ENCODE measurements at places on chromosomes 3 and 15.

- DNase-seq = no peak
Observed at GRCh38 chr3:171996178-171996817, 43.1 kb upstream of the FNDC3B start.

DNA sequence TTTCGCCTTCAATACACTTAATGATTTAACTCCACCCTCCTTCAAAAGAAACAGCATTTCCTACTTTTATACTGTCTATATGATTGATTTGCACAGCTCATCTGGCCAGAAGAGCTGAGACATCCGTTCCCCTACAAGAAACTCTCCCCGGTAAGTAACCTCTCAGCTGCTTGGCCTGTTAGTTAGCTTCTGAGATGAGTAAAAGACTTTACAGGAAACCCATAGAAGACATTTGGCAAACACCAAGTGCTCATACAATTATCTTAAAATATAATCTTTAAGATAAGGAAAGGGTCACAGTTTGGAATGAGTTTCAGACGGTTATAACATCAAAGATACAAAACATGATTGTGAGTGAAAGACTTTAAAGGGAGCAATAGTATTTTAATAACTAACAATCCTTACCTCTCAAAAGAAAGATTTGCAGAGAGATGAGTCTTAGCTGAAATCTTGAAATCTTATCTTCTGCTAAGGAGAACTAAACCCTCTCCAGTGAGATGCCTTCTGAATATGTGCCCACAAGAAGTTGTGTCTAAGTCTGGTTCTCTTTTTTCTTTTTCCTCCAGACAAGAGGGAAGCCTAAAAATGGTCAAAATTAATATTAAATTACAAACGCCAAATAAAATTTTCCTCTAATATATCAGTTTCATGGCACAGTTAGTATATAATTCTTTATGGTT is at the start of gene CCR5:
CCR5 (plus strand) TSS at position 108 of the 680 bp plus-strand sequence. CDS start 1,957 bp downstream, outside the sequence.
- DNase-seq = peak; percentile 91

- DNase-seq = no peak
Observed at GRCh38 chr3:158167737-158168557, 58.1 kb downstream of the RSRC1 start.

GRCh38 chr3:136149667-136150066 is 46.5 kb downstream of the MSL2 start:
- DNase-seq = no peak

DNA sequence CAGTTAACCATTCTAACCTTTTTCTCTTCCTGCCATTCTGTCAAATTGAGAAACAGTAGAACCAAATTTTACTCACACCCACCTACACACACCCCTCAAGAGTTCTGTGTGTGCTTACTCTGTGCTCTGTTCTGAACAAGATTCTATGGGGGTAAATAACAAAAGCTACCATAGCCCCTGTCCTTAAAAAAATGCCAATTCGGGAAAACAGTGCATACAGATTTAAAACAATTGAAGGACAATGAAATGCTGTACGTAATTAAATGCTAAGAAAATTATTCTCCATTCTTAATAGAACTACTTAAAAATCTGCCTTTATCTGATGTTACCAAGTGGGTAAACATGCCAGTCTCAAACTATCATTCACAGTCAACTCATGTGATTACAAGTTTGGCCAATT is 1107.5 kb downstream of the TUSC7 start:
- no peak for DNase-seq

- DNase-seq = no peak
Observed at GRCh38 chr3:127445581-127446343, 144.8 kb downstream of the TPRA1 start.

DNA sequence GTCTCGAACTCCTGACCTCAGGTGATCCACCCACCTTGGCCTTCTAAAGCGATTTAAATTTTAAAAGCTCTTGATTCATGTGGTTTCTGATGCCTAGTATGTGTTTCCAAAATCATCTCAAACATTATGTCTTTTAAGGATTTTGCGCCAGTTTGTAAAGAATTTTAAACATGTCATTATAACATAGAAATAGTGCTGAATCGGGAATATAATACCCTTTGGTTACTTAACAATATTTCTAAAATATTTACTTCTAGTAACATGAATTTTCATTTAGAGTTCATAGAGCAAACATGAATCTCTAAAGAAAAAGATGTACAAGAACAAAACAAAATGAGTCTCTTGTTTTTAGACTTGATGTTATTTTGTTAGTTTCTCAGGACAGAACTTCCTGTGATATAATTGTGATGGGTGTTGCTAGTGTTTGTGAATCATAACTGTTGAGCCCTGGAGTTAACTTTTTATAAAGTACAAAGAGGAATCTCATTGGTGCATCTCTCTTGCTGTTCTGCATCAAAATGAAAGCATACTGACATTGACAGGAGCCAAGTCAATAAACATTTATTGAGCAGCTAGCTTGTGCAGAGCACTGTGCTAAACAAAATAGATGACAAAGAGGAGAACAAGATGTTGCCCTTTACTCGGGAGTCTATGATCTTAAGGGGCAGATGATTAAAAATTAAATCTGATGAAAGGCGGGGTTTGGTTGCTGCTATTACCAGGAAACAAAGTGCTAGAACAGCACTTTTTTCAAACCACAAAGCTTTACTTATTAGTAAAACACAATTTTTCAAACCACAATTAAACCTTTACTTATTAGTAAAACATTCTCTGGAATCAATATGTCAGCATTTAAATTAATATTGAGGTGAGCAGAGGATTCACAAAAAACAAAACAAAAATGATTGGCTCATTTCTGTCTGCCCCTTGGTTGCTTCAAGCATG is 73.4 kb downstream of the MME start:
- no peak for DNase-seq

GRCh38 chr15:39585389-39585841 is 4.5 kb downstream of the THBS1 start:
- DNase-seq = no peak

- DNase-seq = no peak
Observed at GRCh38 chr3:197368821-197369220, 70.4 kb upstream of the DLG1 start.

GRCh38 chr15:68818769-68819494 is 1.8 kb downstream of the ANP32A start:
- no peak for DNase-seq

GRCh38 chr3:25584011-25584789 is 80.5 kb downstream of the TOP2B start:
- DNase-seq = no peak

GRCh38 chr3:172014145-172014544 is 25.2 kb upstream of the FNDC3B start:
- DNase-seq = no peak

DNA sequence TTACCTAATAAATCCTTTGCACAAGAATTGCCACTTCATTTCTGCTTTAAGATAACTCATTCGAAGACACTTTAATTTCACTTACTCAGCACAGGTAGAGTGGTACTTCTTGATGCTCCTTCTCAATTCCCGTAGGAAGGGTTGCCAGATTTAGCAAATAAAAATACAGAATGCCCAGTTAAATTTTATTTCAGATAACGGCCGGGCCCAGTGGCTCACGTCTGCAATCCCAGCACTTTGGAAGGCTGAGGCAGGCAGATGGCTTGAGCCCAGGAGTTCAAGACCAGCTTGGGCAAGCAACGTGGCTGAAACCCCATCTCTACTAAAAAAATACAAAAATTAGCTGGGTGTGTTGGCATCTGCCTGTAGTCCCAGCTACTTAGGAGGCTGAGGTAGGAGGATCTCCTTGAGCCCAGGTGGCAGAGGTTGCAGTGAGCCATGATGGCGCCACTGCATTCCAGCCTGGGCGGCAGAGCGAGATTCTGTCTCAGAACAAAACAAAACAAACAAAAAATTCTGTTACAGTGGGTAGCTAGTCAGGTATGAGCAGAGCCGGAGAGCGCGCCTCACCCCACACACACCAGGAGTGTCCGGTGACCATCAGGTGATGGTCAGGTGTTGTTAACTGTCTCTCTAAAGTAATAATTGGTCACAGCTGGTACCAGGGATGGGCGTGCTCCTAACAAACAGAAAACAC is 92.8 kb downstream of the DNAH12 start:
- no peak for DNase-seq

GRCh38 chr3:33417066-33417673 is 23.0 kb downstream of the UBP1 start:
- no peak for DNase-seq

DNA sequence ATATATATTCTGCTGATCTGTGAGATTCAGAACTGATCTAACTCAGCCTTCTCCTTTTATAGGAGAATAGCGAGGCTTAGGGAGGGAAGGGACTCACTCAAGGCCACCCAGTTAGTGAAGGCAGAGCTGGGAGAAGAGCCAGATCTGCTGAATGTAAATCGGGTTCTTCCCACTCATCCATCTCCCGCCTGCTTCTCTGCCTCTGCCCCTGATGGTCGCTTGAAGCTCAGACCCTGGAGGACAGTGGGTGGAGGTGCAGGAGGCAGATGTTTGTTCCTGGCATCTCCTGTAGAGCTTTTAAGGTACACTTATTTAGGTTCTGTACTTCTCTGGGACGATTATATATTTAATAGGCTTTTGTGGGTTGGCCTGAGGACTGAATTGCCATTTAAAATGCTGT is 4.3 kb downstream of the PDIA5 start:
- no peak for DNase-seq

- no peak for DNase-seq
Observed at GRCh38 chr3:24958271-24958670, 463.6 kb upstream of the THRB start.

GRCh38 chr15:93506646-93507045 is 417.6 kb upstream of the RGMA start:
- no peak for DNase-seq

GRCh38 chr3:29758108-29758433 is 477.2 kb downstream of the RBMS3 start:
- no peak for DNase-seq

DNA sequence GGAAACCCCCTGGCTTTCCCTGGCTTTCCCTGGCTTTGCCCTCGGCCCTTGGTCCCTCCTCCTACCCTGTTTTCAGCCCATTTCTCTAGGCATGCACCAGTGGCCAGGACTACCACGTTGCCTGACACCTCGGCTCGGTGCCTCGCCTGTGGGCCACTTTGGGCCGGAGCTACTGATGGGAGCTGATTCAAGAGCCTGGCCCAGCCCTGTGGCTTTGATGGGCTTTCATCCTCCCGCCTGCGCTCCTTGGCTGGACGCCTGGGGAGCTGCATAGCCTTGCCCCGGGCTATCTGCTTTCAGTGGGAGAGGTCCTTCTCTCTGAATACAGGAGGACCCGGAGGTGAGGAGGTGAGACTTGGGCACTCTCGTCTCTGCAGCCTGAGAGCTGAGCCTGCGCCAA is 192.7 kb upstream of the HES1 start:
- DNase-seq = no peak

DNA sequence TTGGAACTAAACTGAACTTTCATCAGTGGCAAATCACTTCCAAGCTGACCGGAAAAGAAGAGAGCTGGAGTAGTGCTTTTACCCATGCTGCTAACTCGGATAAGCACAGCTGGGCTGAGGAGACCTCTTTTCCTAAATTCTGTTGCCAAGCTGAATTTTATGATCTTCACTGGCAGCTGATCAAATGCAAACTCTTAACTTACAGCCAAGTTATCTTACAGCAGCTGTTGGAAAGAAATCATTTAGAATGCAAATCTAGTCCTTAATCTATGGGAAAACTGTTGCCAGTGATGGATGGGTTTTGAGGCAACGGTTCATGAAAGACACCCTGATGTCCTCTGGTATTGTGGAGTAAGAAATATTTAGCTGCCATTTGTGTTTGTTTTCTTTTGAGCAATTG is 216.5 kb downstream of the ZNF385D start:
- no peak for DNase-seq

- no peak for DNase-seq
Observed at GRCh38 chr15:72809329-72809728, 25.8 kb upstream of the ADPGK start.

GRCh38 chr3:179146911-179147513 is 1.1 kb upstream of the PIK3CA start:
- peak; percentile 26 for DNase-seq

GRCh38 chr3:97793420-97794019 is 28.3 kb upstream of the CRYBG3 start:
- DNase-seq = peak; percentile 80

- DNase-seq = no peak
Observed at GRCh38 chr15:64282701-64283100, 73.3 kb downstream of the CSNK1G1 start.

GRCh38 chr3:157285966-157286365 is 126.0 kb upstream of the CCNL1 start:
- no peak for DNase-seq

DNA sequence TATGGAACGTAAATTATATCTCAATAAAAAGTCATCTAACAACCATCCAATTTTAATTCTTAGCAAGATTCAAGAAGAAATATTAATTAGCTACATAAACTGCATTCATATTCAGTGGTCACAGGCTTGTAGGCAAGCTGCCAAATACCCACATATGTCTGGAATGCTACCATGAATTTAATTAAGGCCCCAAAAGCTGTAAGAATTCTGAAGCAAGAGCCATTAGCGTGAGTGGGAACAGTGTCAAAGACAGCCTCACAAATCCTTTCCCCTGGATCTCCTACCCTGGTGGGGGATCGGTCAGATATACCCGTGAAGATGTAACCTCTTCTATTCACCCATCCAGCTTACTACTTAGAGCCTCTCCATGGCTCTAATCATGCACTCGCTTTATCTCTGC is 40.0 kb downstream of the ATG7 start:
- no peak for DNase-seq

- DNase-seq = no peak
Observed at GRCh38 chr3:72579581-72580245, 268.5 kb downstream of the SHQ1 start.

DNA sequence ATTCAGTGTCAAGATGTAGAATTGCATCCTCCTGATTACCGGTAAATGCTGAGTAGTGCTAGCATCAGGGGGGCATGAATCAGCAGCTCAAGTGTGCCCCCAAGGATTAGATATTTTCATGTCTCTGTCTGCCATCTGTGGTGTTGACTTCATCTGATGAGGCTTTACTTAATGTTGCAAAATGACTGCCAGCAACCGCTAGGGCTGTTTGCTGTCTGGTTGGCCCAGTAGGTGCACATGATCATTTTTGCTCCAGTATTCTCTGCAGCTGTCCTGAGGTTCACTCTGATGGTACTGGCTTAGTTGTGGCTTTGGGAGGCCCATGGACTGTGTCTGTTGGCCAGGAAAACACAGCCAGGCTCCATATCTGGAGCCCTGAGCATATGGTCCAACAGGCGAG is 316.4 kb downstream of the SOX2 start:
- no peak for DNase-seq

GRCh38 chr3:127396473-127396872 is 108.6 kb upstream of the PRR20G start:
- DNase-seq = no peak

DNA sequence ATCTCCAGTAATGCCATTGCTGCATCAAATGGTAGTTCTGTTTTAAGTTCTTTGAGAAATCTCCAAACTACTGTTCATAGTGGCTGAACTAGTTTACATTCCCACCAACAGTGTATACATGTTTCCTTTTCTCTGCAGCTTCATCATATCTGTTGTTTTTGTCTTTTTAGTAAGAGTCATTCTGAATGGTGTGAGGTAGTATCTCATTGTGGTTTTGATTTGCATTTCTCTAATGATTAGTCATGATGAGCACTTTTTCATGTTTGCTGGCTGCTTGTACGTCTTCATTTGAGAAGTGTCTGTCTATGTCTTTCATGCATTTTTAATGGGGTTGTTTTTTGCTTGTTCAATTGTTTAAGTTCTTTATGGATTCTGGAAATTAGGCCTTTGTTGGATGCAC is 10.2 kb upstream of the GCSAM start:
- peak; percentile 58 for DNase-seq

All from CD4-positive, CD25-positive, alpha-beta regulatory T cell (primary cell).